ENCODE measurements at places on chromosomes 12 and 14.

DNA sequence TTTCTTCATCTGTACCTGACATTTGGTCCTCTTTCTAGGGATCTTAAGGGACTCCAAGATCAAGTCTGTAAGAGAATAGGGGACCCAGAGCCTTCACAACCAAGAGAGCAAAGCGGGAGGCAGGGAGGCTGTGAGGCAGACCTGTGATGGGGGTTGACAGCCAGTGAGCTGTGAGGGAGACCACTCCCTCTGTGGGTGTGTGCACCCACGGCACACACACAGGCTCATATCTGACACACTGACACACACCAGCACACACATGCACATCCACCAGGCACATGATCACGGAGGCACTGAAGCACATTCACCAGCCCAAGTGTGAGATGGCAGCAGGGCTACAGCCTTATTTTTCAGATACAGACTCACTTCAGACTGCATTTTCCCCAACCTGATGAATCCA is 55.2 kb downstream of the SPTB start:
- DNase-seq = no peak

DNA sequence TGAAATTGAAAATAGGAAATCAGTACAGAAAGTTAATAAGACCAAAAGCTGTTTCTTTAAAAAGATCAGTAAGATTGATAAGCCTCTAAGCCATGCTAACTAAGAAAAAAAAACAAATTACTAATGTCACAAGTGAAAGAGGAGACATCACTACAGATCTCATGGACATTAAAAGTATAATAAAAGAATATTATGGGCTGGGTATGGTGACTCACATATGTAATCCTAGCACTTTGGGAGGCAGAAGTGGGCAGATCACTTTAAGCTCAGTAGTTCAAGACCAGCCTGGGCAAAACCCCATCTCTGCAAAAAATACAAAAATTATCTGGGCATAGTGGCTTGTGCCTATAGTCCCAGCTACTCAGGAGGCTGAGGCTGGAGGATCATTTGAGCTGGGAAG is 30.5 kb downstream of the B4GALNT3 start:
- no peak for DNase-seq

DNA sequence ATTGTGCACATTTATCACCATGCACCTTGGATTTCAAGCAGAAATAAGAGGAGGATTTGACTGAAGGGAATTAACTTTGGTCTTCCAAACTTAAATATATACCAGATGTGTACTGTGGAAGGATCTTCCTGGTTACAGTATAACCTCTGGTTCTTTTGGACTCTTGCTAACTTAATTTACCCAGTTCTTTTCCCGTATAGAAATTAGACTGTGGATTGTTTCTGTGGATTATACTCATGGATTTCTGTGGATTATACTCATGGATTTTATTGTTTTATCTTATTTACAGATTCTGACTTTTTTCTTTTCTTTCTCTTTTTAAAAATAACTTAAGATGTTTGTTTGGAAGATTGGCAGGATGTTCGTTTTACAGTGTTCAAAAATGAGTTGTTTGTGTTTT is 215.3 kb downstream of the RAD51B start:
- DNase-seq = no peak

GRCh38 chr12:47882781-47883546 is 21.8 kb downstream of the VDR start:
- peak; percentile 56 for DNase-seq

GRCh38 chr12:47819138-47819895 is 386 bp downstream of the HDAC7 start:
- peak; percentile 76 for DNase-seq
